ENCODE measurements at places on chromosomes 6 and 20.

DNA sequence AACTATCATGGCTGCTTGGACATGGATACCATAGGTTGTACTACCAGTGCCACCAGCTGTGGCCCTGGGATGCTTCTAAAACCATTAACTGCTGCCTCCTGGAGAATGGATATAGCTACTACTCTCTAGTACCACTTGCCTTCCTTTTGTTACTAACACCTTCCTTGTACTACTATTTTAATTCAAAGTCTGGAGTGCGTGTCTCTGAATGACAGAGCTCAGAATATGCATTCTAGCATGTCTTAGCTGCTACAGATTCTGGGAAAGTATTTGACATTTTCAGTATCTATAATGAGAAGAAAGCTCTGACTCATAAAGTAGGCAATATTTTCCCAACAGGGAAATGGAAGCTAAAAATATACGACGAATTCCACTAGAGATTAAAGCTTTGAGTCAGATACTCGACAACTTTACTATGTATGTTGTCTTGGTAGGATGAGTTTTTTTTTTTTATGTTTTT is 112.3 kb downstream of the PFDN4 start:
- peak; percentile 46 for DNase-seq

- no peak for DNase-seq
Measured at GRCh38 chr6:44294832-44295791, 18.0 kb downstream of the AARS2 start.

DNA sequence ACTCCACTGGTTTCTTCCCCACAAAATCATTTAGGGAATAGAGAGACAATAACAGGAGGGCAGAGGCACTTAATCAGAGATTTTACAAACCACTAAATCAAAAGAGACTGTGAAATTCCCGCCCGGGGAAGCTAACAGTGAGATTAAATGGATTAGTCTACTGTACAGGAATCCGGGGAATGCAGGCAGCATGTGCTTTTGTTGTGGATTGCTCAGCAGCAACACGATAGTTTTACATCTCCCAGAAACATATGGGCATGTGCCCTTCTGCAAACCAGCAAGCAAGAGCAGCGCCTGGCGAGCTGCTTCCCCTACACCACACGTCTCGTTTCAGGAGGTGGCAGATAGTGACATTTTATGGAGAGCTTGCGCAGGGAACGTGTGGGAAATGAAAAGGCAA is 382.3 kb downstream of the CD83 start:
- DNase-seq: peak; percentile 75

GRCh38 chr6:100203400-100203799 is 209.4 kb upstream of the MCHR2 start:
- DNase-seq: no peak

DNA sequence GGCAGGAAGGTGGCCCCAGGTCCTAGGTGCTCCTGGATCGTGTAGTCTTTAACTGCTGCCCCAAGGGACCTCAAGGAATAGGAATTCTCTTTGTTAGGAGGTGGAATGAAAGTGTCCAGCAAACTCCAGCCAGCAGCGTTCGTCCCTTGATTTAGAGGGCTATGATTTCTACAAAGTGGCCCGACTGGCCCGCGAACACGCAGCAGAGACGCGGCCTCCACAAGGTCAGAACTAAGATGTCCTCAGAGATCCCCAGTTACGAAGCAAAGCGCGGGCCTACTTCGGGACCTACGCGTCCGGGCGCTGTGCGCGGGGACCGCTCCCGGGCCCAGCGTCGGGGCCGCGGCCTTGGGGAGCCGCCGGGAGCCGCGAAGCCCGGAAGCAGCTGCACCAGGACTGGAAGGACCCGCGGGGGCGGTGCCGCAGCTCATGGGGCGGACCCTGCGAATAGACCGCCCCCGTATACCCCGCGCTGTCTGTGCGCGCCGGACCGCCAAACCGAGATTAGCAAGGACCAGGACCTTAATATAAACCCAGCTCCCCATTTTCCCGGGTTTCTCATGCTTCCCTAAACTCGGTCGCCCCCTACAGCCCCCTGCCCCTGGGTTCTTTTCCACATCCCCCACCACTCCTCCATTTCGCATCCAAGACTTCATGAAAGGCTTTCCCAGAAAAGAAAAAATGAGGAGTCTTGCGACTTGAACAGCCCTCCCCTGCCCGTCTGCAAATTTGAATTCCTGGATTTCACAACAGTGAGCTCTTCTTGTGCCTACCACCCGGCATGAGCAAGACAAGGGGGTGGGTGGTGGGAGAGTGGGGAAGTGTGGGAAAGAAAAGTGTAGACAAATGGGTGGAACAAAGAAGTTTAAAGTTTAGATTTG is at the start of gene C6orf47:
Gene C6orf47, minus strand, starts transcription at position 398 of the 881 bp plus-strand sequence. CDS start 831 bp downstream, outside the sequence.
- peak; percentile 92 for DNase-seq

Measured in endodermal cell (in vitro differentiated cells).